ENCODE measurements at places on chromosomes 16 and 17.
A peak's percentile ranks its signal among the peaks of the same experiment; 100 is the strongest.

DNA sequence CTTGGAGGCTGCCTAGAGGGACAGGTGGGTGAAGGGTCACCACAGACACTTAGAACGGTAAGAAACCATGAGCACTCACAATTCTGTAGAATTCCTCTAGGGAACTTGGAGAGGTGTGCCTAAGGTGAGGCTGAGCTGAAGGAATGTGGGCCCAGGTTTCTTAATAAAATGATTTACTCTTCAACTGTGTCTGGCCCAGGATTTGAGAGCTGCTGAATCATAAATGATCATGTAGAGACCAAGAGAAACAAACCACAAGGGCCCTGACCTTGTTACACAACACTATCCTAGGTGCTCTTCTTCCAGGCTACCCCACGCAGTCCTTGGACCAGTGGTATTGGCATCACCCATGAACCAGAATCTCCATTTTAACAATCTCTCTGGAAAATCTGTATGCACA is 27.7 kb downstream of the ZNF18 start:
- peaks cover 39% of the 10 kb centered on the region for H3K36me3 ChIP-seq
- peaks cover 15% of the 10 kb centered on the region for H3K4me1 ChIP-seq
- DNase-seq: no peak

DNA sequence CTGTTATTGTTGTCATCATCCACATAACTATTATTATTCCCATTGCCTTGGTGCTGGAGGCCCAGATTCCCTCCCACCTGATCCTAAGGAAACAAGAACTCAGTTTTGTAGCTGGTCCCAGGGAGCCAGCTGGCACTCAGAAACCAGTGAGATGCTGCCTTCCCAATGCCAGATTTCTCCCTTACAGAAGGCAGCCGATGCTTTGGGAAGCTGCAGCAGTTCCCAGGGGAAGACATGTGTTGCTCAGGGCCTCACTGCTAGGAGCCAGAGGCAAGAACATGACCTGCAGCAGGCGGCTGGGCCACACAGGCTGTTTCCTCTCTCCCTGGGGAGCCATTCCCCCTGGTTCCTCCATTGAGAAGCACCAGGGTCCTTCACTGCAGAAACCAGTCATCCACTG is 59.9 kb upstream of the GRIN2A start:
- H3K4me1 ChIP-seq: peaks cover 61% of the 10 kb centered on the region
- H3K4me3 ChIP-seq: no peak overlapping the region
- no peak overlapping the region for H3K27ac ChIP-seq
- no peaks in the 10 kb centered on the region for H3K36me3 ChIP-seq
- peaks cover 15% of the 10 kb centered on the region for H3K27me3 ChIP-seq
- peak; percentile 47 for DNase-seq

DNA sequence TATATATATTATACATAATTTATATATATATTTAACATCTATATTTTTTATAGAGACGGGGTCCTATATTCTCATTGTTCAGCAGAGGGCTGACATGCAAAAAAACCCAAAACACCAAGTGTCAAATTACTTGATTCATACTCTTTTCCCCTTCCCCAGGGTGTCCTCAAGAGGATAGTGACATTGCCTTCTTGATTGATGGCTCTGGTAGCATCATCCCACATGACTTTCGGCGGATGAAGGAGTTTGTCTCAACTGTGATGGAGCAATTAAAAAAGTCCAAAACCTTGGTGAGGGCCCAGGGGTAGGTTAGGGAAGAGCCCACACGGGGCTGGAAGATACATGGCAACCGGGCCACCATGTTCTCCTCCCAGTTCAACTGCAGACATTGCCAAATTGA is 11.0 kb downstream of the ITGAM start:
- no peak overlapping the region for H3K4me3 ChIP-seq
- H3K4me1 ChIP-seq: peaks cover 26% of the 10 kb centered on the region
- H3K27ac ChIP-seq: no peak overlapping the region
- no peak for DNase-seq
- peaks cover 16% of the 10 kb centered on the region for H3K27me3 ChIP-seq

- no peak for DNase-seq
- peaks cover 18% of the 10 kb centered on the region for H3K27me3 ChIP-seq
- H3K27ac ChIP-seq: no peak overlapping the region
- H3K4me3 ChIP-seq: no peak overlapping the region
Measured at GRCh38 chr17:81354252-81354953, 40.9 kb upstream of the BAHCC1 start.

GRCh38 chr17:50481648-50482047 is 3.0 kb downstream of the RSAD1 start:
- H3K4me3 ChIP-seq: no peak overlapping the region
- H3K4me1 ChIP-seq: peaks cover 26% of the 10 kb centered on the region
- H3K27ac ChIP-seq: no peak overlapping the region
- peaks cover 25% of the 10 kb centered on the region for H3K27me3 ChIP-seq
- peaks cover 30% of the 10 kb centered on the region for H3K36me3 ChIP-seq
- no peak for DNase-seq

GRCh38 chr16:69325784-69326171 is 4.6 kb downstream of the PDF start:
- H3K27ac ChIP-seq: peak overlapping the region; percentile 80
- no peak overlapping the region for H3K4me3 ChIP-seq
- H3K4me1 ChIP-seq: peaks cover 52% of the 10 kb centered on the region
- no peak for DNase-seq
- peaks cover 50% of the 10 kb centered on the region for H3K36me3 ChIP-seq

DNA sequence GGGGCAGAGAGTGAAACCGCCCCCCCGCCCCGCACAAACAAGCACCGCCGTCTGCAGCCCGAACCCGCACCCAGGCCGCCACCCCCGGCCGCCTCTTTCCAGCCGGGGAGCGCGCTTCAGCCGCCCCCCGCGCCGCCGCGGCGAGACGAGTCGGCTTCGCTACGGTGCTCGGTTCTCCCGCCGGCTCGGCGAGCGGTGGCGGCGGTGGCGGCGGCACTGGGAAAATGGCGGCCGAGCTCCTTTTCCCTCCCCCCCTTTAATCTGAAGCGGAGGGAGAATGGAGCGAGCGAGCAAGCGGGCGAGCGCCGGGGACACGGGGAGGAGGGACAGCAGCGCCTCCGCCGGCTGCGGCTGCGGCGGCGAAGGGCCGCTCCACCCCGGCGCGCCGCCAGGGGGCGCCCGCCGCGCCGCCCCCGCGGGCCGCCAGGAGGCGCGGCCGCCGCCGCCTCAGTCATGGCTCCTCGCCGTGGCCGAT is at the start of gene KANSL1:
TSS of gene KANSL1 (minus strand) at position 279 of the 475 bp plus-strand sequence. CDS start 21,286 bp downstream, outside the sequence.
- H3K4me1 ChIP-seq: peaks cover 44% of the 10 kb centered on the region
- peaks cover 3% of the 10 kb centered on the region for H3K27me3 ChIP-seq
- DNase-seq: peak; percentile 89
- peaks cover 15% of the 10 kb centered on the region for H3K36me3 ChIP-seq

DNA sequence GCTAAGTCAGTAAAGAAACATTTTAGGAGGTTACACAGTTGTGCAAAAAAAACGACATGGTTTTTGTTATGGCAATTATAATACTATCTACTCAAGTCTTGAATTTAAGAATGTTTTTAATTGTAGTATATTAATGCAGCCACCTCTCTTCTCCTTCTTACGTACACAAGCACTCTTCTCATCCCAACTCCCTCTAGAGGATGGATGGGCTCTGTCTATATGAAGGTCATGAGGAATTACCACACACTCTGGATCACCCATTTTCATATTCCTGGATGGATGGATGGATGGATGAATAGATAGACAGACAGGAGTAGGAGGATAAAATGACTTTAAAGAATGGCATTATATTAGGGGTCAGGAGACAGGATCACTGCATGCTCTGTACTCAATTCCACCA is 120.0 kb downstream of the PHKB start:
- no peak overlapping the region for H3K27ac ChIP-seq
- H3K4me1 ChIP-seq: no peaks in the 10 kb centered on the region
- peaks cover 2% of the 10 kb centered on the region for H3K27me3 ChIP-seq
- DNase-seq: no peak
- no peak overlapping the region for H3K4me3 ChIP-seq
